ENCODE measurements at places on chromosomes 6 and 20.

DNA sequence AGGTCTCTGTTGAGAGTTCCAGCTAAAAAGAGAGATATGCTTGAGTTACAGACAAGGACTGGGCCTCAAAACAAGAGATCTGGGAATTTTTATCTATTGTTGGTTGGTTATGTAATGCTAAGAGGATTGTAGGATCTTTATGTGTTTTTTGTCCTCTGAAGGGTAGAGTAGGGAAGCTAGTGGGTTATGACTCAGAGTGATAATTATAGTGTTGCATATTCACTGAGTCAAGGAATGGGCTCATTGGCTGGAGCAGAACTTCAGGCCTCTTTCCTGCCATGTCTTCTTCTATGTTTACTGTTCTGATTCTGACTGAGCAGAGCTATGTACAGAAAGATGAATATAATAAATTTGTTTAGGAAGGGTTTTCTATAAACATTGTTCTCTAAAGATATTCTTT is 66.1 kb upstream of the NOX3 start:
- DNase-seq: no peak

DNA sequence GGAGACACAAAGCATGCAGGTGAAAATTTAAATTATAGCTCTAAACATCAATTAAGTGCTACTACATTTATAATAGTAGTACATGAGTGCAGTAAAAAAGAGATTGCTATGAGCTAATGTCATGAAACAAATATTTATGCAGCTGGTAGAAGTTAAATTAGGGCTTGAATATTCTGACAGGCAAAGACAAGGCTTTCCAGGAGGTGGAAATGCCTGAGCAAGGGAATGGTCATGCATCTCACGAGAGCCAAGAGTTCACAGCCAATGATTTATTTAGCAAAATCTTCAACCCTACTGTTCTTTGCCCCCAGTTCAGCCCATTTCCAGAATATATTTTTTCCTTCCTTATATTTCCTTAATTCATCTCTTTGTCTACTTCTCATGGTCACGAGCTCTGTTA is 128.9 kb downstream of the HIVEP2 start:
- no peak for DNase-seq

DNA sequence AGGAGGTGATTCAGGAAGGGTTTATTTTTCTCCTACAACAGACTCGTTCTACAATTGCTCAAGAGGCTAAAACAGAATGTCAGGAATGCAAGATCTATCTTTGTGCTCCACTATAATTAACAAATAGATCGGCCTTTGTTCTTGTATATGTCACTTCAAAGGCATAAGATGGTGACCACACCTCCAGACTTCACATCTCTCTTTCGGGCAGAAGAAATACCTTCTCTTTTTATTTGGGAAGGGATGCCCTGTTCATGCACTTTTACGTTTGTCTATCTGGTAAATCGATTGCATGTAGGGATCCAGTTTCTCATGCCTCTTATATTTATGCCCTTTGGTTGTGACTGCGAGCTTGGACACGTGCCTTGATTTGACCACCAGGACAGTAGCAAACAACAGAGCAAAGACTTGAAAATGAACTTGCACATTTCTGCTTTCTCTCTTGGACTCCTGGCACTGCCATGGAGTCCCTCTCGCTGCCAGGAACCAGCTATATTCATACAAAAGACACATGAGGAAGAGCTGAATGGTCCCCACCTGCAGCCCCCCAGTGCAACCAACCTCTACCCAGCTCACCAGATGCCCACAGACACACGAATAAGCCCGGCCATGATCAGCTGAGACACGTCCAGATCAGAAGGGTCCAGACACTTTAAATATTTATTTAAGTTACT is 219.8 kb upstream of the STXBP5 start:
- DNase-seq: peak; percentile 93

DNA sequence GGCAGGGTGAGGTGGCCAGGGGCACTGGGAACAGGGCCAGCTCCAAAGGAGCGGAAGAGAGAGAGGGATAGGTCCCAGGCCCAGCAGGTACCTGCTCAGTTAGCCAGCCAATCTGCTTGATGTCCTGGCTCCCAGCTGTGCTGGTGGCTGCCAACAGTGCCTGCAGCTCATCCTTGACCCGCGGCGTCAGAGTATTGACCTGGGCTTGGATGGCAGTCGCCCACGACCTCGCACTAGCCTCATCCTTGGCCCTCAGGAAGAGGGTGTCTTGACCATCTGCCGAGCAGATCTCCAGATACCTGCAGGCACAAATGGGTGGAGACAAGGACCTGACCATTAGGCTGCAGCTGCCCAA is 11.1 kb upstream of the CDK5RAP1 start:
- DNase-seq: no peak

DNA sequence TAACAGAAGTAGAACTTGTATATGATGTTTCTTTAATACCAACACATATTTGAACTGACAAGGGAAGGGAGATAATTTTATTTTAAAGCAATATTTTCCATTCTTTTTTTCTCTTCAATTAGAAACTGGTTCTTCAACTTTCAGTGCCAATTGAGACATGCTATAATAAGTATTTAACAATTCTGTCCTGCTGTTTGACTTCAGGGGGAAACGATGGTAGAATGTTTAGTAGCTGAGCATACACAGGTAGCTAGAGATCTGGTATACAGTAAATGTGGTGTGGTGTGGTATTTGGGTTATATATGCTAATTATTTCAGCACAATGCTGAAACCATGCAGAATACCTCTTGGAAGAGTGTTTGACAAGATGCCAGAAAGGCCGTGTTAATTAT is 156.9 kb downstream of the ARID1B start:
- no peak for DNase-seq

- DNase-seq: peak; percentile 44
These were observed 554 bp upstream of the ZSCAN31 start for GRCh38 chr6:28336284-28337120.

- DNase-seq: no peak
These were observed 49.3 kb downstream of the EZR start for GRCh38 chr6:158769771-158770432.

- peak; percentile 33 for DNase-seq
These were observed 34.1 kb upstream of the ID1 start for GRCh38 chr20:31570735-31571617.

GRCh38 chr6:26051665-26052310 is 35.4 kb upstream of the HFE start:
- no peak for DNase-seq

GRCh38 chr6:45256697-45257695 is 71.1 kb upstream of the RUNX2 start:
- DNase-seq: no peak

DNA sequence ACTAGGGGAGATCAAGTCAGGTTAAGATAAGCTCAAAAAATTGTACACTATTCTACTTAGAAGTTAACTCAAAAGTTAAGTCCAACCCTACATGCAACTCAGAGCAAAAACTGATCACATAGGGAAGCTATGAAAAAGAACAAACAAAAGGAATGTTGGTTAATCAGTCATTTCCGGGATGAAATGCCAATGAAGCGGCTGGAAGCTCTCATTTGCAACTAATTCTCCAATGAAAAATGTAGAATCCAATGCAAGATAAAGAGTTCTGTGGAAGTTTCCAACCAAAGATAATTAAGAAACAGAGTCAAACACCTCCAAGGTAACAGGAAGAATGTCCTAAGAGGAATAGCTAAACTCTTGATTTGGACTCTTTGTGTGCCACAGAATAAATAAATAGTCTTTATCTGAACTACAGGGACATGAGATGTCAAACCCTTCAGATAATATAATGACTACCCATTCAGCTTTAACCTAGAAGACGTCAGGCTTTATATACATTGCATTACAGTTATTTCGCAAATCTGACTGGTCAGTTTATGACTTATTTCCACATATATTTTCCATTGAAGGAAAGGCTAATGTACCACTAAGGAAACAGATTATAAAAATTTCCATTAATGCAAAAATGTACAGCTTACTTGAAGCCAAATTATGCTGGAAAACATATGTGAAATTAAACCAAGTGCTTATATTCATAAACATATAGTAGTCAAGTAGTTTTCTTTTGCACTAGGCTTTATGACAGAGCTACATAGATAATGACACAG is 48.0 kb upstream of the DST start:
- peak; percentile 76 for DNase-seq

DNA sequence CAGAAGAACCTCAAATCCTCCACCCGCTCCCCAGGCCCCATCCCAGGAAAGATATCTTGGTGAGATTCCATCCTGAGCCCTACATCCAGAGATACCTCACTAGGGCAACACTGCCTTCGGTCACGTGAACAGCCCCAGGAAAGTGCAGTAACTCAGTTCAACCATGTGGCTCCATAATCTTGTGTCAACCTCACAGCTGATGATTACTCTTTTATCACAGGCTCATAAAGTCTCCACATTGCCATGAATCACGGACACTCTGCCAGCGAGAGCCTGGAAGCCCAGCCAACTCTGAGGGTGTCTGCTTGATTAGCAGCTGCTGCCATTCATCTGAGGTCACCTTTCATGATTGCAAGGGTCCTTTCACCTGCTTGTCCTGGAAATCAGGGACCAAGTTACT is 175.8 kb upstream of the LRFN2 start:
- no peak for DNase-seq

DNA sequence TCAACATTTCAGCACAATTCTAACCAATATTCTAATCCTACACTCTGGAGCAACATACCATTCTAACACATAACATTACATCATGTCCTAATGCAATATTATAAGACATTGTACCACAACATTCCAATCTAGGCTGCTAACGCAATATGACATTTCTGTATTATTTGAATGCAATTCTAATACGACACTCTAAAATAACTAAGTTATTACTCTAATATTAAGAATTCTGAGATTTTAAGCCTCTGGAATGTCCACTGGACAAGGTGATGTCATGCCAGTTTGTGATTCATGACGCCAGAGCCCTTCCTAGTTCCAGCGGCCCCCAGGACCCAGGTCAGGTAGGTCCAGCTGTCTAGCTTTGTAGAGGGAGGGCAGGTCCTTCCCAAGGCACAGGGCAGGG is 69.7 kb upstream of the SIRPA start:
- no peak for DNase-seq

DNA sequence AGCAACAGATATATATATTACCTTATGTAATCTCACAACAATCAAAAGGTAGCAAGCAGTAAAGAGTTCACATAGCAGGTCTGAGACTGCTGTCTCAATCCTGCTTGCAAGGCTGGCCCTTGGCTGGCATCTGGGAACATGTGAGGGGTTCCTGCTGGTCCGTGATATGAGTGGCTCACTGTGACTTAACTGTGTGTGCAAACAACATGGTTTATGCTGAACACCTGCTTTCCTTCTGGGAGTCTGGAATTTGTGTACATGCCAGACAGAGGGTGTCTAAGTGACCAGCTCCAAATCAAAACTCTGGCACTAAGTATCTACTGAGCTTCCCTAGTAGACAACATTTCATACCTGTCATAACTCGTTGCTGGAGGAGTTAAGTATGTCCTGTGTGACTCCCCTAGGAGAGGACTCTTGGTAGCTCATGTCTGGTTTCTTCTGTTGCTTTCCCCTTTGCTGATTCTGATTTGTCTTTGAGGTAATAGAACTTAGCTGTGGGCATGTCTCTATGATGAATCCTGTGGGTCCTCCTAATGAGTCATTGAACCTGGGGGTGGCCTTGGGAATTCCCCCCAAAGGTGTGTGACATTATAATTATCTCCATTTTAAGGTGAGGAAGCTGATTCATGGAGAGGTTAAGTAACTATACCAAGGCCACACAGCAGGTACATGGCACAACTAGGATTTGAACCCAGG is 131.6 kb upstream of the NEDD9 start:
- no peak for DNase-seq

DNA sequence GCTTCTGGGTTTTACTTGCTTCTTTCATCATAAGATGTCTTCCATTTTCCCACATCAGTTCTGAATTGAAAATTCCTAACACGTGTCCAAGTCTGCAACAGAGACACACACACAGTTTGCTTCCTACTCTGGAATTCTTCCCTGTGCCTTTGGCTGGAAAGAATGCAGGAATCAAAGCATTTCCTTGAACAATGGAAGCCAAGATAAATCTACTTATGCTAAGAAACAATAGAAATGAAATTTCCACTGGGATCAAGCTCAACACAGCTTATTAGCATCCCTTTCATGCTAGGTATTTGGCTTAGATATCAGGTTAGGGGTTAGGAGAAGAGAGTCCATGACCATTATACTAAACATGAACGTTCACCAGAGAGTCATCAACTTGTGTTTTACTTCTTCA is 101.1 kb upstream of the SCAF8 start:
- DNase-seq: no peak

DNA sequence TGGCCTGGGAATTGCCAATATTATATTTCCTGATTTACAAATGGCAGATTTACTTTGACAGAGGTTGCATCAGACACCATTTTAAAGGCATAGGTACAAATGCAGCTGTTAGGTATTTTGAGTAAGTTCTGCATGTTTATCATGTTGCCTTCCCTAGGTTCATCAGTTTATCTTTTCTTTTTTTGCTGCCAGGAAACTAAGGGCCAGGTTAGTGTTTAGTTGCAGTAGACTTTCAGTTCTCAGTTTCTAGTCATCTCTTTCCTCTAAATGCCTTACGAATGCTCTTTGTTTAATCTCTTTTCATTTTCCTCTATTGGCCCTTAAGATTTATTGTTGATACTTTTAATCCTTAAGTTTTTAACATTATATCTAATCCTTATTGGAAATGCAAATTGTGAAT is 129.9 kb downstream of the SMAP1 start:
- DNase-seq: no peak

- DNase-seq: peak; percentile 34
These were observed 27.9 kb downstream of the CDYL start for GRCh38 chr6:4804095-4804494.

DNA sequence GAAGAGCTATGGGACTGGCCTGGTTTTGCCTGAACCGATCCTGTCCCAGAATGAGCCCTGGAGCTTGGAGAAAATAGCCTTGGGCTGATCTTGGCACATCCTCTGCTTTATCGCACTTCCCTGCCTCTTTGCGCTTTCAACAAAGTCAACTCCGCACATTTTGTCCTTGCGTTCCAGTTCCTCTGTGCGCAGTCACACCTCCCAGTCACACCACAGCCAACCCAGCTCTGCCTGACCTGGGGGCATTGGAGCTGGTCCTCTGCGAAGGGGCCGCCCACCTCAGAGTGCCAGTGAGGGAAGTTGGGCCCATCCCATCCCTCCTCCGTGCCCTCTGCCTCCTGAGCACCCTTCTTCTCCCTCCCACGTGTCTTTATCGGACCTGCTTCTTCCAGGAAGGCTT is 16.9 kb upstream of the UQCC2 start:
- DNase-seq: no peak

DNA sequence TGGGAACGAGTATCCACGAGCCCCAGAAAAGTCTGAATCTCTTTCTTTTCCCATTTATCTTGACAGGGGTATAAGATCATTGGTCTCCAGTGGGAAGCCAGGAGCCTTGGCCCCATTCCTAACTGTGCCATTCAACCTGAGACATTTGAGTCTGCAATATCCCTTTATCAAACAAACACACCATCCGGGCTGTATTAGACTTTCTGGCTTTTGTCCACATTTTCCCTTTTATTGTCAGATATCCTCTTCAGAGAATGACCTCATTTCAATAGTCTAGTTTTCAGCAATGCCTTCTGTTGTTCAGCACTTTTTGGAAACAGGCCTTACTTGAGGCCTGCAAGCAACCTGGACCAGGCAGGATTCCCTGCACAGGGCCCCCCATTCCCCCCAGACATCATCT is 15.7 kb downstream of the BPIFA1 start:
- DNase-seq: no peak

Data from HepG2 (cell line).